ENCODE measurements at places on chromosomes 11 and 22. TPM values are rescaled to one million over a fixed set of nuclear protein-coding genes. Genes with fewer than 3 reads are reported as not detected.

The TRIM66 gene
- total RNA-seq = 2.2 TPM

The TMEM45B gene
- total RNA-seq = 0.10 TPM

The B4GALNT4 gene
- 14.8 TPM for total RNA-seq

The PLXNB2 gene
- total RNA-seq = 115 TPM

The VSTM5 gene
- total RNA-seq = not detected

The SCGB2A2 gene
- not detected for total RNA-seq

The RTN4RL2 gene
- total RNA-seq = 80.4 TPM

The P2RY2 gene
- total RNA-seq = 11.5 TPM

The INS gene
- not detected for total RNA-seq

The CYP2R1 gene
- 10.6 TPM for total RNA-seq

The LARGE1 gene
- total RNA-seq = 4.8 TPM

The SIK3 gene
- 5.5 TPM for total RNA-seq

The PATE4 gene
- total RNA-seq = not detected

The TEF gene
- total RNA-seq = 1.0 TPM

The LARGE2 gene
- total RNA-seq = 2.3 TPM

The SYT9 gene
- 0.15 TPM for total RNA-seq

The IGSF9B gene
- 3.2 TPM for total RNA-seq

The RHOD gene
- total RNA-seq = 31.4 TPM

The SF1 gene
- 200 TPM for total RNA-seq

The CCDC73 gene
- total RNA-seq = not detected

The RFPL2 gene
- 0.11 TPM for total RNA-seq

The IZUMO1R gene
- not detected for total RNA-seq

The HIC2 gene
- 2.9 TPM for total RNA-seq

The MRGPRE gene
- total RNA-seq = 0.11 TPM

The DDIAS gene
- total RNA-seq = 16.3 TPM

The TUB gene
- 7.1 TPM for total RNA-seq

The KRTAP5-11 gene
- total RNA-seq = not detected

The OR56A1 gene
- total RNA-seq = not detected

The CD3D gene
- not detected for total RNA-seq

The SCGB1C1 gene
- total RNA-seq = not detected

The TMA7B gene
- total RNA-seq = not detected

The GPR83 gene
- total RNA-seq = 0.08 TPM

The OTUB1 gene
- total RNA-seq = 118 TPM

The C22orf42 gene
- total RNA-seq = not detected

The SCARF2 gene
- total RNA-seq = 0.73 TPM

The VPS26B gene
- 21.4 TPM for total RNA-seq

The PDE3B gene
- 1.9 TPM for total RNA-seq

The SIPA1 gene
- total RNA-seq = 16.4 TPM

The CACNA1I gene
- total RNA-seq = 0.06 TPM

The LSP1 gene
- total RNA-seq = 2.0 TPM

The PGGHG gene
- 9.1 TPM for total RNA-seq

The MN1 gene
- 4.4 TPM for total RNA-seq

The SMC1B gene
- total RNA-seq = 0.05 TPM

The BEST1 gene
- total RNA-seq = 5.6 TPM

The CD3G gene
- total RNA-seq = not detected

The ST14 gene
- 0.10 TPM for total RNA-seq

The OR8D1 gene
- total RNA-seq = not detected

The BTBD18 gene
- total RNA-seq = not detected

The APOBEC3B gene
- total RNA-seq = 29.2 TPM

All from A549 treated with dexamethasone at 1 μM for 4 hours (cell line).